Occipital lobe (tissue), 3 donors: ENCODE measurements at places on chromosomes 12 and 14. TPM values are rescaled to one million over a fixed set of nuclear protein-coding genes. Genes with fewer than 3 reads are reported as not detected.

DNA sequence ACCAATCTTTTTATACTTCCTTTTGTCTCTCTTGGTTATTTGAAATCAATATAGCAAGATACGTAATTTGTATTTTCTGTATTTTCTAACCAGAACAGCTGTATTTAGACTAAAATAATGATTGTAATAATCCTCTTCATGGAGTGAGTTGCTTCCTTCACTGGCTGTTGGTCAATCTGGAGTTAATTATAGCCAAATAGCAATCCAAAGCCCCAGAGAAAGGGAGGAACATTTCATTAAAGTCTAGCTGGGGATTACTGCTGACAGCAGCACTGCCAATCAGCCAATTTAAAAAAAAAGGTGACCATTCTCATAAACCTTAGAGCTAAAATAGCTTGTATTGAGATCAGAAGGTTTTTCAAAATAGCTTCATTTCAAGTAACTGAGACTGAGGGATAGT is 118.0 kb downstream of the TRHDE start:
- DNase-seq: no peak

- peak; percentile 17 for DNase-seq
Observed at GRCh38 chr14:38721822-38722431, 381.1 kb downstream of the SEC23A start.

- DNase-seq: no peak
Observed at GRCh38 chr14:51327376-51327775, 87.3 kb downstream of the TMX1 start.

DNA sequence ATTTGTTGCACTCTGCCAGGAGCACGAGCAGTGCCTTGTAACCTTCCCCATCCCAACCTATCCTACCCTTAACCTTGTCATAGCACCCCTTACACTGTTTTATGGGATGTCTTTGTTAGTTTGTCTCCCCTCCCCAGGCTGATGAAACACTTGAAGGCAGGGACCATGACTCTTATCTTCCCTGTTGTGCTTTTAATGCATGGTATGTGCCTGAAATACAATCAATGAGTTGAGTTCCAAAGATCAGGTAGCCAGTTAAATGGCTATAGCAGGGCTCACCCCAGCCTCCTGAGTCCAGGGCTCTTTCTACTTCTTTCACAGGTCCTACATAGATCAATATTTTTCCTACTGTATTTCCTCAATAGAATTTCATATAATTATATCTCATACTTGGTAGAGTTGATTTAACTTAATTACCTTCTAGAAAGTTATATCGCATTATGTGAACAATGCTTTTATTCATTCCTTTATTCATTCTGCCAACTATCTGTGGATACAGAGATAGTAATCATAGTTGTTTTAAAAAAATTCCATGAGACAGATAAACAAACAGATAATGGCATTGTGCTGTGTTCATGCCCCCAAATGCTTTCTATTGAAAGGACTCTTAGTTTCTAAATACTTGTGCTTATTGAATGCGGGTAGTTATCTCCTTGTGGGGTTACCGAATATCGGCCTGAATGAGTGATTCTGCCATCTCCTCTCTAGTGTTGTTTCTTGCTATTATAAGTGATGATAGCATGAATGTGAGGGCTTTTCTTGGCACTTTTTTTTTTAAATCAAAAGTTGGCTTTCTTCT is 347.4 kb downstream of the NPAS3 start:
- DNase-seq: no peak

GRCh38 chr12:130121226-130122000 is 40.9 kb upstream of the FZD10 start:
- DNase-seq: no peak

- DNase-seq: no peak
Observed at GRCh38 chr12:83010169-83010804, 323.6 kb downstream of the TMTC2 start.

DNA sequence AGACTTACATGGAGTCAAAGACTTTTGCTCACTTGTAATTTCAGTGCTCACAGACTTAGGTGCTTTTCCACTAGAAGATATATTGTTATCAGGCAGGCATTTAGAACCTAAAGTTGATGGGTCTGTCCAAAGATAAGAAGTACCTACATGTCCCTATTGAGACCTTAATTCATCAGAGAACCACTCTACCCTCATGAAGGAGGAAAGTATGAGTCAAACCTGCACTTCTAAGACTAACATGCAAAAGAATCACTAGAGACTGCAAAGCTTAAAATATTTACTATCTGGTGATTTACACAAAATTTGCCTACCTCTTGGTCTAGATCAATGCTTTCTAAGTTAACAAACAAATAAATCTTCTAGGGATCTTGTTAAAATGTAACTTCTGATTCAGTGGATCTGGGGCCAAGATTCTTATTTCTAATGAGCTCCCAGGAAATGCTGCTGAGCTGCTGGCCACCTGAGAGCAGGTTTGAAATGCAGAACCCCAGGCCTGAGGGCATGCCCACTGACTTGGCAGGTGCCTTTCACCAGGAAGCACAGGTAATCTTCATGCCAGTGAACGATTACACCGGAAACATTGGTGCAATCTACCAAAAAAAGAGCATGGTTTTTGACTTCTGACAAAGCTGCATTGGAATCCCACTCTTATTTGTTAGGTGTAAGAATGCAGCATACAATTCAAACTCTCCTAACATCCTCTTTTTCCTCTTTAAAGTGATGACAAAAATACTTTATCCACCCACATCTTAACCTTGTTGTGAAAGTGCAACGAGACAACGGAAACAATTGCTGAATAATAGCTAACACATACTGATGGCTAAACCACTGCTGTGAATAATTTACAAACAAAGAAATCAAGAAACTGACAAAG is 214.2 kb downstream of the ADAMTS20 start:
- no peak for DNase-seq

DNA sequence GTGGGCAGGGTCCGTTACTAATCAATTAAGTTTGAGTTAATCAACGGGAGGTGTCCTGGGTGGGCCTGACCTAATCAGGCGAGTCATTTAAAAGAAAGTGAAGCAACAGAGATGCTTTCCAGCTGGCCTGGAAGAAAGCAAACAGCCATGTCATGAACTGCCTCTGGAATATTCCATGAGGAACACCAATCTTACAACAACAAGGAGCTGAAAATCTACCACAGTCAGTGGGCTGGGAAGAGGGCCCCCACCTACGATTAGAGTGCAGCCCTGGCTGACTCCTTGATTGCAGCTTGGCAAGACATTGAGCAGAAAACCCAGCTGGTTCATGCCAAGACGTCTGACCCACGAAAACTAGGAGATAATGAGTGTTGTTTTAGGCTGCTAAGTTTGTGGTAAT is 56.2 kb downstream of the SSPN start:
- DNase-seq: no peak

AKAP3 gene
- 2.7 TPM for total RNA-seq

NANOG gene
- total RNA-seq: not detected

DNA sequence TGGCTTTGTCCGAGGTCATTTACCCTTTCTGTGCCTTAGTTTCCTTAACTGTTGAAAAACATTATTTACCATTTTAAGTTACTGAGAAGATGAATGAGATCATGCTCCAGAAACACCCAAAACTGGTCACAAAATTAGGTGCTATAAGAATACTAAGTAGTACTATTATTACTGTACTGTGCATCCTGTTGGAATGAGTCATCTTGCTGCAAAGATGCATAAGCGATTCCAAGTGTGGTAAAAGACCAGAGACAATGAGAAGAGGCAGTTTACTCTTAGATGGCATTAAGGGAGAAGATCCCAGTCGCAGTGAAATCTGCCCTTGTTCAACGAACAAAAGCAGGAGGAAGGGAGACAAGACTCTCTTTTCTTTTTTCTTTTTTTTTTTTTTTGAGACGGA is 4.2 kb upstream of the PLEKHA5 start:
- no peak for DNase-seq

- no peak for DNase-seq
Observed at GRCh38 chr12:12376646-12377448, 20.0 kb downstream of the BORCS5 start.

DNA sequence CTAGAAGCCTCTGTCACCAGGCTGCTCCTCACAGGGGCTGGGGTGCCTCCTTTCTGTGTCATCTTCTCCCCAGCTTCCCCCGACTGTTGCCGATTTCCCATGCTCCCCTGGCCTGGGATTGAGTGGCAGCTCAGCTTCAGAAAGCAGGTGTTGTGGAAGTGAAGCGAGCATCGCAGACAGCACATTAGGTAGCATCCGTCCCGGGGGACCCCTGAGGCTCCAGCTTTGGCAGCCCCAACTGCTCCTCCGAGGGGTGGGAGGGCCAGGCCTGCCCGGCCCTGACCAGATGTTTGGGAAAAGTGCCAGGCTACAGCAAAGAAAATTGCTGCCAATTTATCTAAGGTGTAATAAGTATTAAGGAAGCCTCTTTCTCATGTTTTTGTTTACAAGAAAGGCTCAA is 1045.6 kb downstream of the BCL11B start:
- DNase-seq: no peak

DNA sequence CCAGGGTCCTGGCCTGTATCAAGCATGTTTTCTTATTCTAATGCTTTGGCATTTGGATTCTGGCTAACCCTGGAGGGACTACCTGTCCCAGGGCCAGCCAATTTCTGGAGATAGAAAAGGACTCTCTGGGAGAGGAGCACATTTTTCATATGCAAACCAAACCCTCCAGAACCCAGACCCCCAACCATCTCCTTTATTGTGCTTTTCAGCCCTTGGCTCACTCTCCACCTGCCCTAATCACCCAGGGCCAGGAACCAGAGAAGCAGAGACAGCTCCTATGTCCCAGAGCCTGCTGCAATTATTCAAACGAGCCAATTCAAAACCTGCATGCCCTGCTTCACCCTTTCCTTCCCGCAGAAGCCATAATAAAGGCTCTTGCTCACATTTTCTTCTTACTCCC is 23.8 kb downstream of the HSPB8 start:
- DNase-seq: no peak

GRCh38 chr12:95532851-95533250 is 18.4 kb downstream of the USP44 start:
- DNase-seq: no peak

- no peak for DNase-seq
Observed at GRCh38 chr14:80434574-80435321, 223.4 kb upstream of the DIO2 start.

SCN8A gene
- 51.2 TPM for total RNA-seq
